ENCODE measurements at places on chromosomes 12 and 14. TPM values are rescaled to one million over a fixed set of nuclear protein-coding genes. Genes with fewer than 3 reads are reported as not detected.

The TAMALIN gene
- total RNA-seq = 41.4 TPM

The DENND5B gene
- total RNA-seq = 8.4 TPM

The ARHGDIB gene
- total RNA-seq = 193 TPM

The INSM2 gene
- total RNA-seq = not detected

The CARMIL3 gene
- not detected for total RNA-seq

Measured in endothelial cell of coronary artery (primary cell).